ENCODE measurements at places on chromosomes 13 and 19. TPM values are rescaled to one million over a fixed set of nuclear protein-coding genes. Genes with fewer than 3 reads are reported as not detected.

LRRC25 gene
- total RNA-seq: 1.1 TPM

ZNF529 gene
- total RNA-seq: 19.5 TPM

PNMA8A gene
- total RNA-seq: 8.9 TPM

MCEMP1 gene
- 1.7 TPM for total RNA-seq

DDX39A gene
- total RNA-seq: 89.7 TPM

HIF3A gene
- total RNA-seq: 88.3 TPM

SULT2B1 gene
- total RNA-seq: 0.54 TPM

USPL1 gene
- 23.6 TPM for total RNA-seq

ZNF154 gene
- 18.0 TPM for total RNA-seq

DNA sequence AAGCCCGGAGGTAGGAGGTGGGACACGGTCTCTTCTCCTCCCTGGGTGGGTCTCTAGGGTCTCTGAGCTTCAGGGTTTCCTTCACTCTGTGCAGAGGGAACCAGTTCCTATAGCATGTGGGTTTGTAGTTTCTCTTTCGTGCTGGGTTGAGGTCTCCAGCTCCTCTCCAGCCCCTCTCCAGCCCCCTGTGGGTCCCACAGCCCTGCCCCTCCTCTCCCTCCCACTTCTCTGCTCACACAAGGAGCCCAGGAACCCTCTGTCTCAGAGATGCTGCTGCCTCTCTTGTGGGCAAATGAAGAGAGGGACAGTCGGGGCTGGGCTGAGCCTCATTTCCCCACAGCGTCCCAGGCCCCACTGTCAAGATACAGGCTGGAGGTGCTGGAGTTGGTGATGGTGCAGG lies 1.4 kb downstream of the SIGLEC7 start:
- no peak for DNase-seq

- no peak for DNase-seq
Measured at GRCh38 chr13:97946951-97947588, 6.4 kb upstream of the IPO5 start.

- DNase-seq: no peak
Measured at GRCh38 chr19:54400913-54401312, 14.4 kb upstream of the TTYH1 start.

DNA sequence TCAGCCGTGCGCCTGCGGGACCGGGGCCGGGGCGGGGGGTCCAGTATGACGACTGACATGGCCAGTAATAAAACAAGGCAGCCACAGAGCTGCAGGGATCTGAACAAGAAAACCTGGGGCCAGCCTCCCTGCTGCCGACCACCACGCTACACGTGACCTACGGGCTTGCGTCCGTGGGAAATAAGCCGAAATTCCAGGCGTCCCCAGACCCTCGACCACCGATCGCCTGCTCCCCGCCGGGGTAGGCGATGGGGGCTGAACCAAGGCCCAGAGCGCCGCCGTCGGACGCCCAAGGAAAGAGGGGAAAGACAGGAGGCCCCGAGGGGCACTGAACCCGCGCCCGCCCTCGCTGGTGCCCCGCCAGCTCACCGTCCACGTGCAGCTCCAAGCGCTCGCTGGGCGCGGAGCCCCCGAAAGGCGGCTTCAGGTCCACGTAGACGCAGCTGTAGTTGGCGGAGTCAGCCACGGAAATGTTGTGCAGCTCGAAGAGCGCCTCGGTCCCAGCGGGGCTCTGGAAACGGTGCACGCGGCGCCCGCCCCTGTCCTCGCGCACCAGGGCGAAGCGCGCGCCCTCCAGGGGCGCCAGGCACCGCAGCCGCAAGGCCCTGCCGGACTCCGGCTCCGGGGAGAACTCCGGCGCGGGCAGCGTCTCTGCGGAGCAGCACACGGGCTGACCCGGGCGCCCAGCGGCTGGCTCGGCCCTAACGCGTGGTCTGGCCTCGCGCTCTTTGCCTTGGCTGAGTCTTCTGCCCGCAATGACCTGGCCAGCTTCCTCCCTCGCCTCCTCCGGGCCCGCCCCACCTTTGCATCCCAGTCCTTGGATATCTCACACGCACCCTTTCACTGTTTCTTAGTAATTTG lies 3.1 kb downstream of the A1BG start:
- DNase-seq: no peak

DNA sequence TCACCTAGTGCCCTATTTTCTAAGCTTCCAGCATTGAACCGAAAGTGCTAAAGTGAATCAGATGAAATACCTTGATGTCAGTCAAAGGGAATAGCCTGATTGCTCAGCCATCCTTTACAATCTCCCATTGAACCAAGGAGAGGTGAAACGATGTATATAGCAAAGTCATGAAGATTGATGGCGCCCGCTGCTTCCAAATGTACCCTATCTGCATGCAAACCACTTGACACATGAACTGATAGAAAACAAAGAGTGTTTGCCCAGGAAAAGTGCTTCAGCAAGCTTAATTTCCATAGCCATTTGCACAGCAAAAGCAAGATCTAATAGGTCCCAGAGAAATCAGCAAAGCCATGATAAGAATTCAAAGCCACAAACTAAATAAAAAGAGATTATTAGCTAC lies 624.9 kb upstream of the PCDH9 start:
- DNase-seq: no peak

DNA sequence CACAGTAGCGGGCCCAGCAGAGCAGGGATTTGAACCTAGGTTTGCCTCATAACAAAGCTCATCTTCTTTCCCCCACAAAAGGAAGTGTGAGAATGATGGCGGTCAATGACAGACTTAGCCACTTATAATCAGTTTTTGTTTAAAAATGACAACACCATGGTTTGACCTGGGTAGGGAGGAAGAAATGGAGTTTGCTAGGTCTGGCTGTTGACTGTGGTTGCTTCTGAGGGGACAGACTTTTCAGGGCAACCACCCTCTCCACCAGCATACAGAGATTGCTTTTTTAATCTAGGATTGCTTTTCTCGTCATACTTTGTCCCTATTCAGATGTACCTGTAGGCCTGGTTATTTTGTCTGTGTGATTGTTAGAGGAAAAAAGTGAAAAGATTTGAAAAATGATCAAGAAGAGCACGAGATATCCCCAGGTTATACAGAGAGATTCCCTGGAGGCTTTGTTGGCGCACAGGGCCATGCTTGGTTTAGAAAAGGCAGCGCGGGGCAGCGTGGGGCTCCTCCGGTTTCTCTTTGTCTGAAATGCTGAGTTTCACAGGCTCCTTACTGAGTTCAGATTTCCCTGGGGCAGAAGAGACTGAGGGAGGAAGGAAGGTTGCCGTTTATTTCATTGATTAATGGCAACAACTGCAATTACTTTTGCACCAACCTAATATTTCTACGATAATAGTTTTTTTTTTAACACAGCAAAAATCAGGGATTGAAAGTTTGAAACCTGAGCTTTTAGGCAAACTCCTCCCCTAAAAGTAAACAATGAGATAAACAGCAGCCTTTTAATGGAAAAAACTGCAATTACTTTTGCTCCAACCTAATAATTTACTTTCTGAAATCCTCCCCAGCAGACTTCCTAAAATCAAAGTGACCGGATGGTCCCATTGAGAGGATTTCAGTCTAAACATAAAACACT lies 97.0 kb upstream of the RNF113B start:
- DNase-seq: peak; percentile 36

DNA sequence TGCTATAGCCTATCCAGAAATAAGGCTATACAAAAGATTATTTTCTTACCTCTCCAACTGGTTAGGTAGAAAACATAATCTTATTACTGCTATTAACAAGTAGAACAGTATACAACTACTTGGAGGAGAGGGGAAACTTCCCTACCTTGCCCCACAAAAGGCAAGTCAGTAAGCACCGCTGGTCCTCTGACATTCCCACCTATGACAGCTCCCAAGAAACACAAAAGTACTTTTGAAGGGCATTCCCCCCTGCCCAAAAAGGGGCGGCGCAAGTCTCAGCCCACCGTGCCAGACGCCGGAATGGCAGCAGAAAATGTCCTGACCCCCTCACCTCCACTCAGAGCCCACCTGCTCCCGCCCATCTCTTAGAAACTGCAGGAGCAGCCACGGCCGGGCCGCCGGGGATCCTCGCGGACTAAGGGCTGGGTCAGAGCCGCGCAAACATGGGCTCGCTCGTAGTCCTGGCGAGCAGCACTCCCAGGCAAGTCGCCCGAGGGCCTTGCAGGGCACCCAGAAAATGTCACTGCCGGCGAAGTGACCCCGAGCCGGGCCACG lies 437 bp downstream of the SUCLA2 start:
- DNase-seq: peak; percentile 5

GRCh38 chr13:105906746-105907145 lies 628.7 kb downstream of the EFNB2 start:
- no peak for DNase-seq

- DNase-seq: no peak
Measured at GRCh38 chr19:14840206-14840605, 5.2 kb upstream of the OR7A5 start.

DNA sequence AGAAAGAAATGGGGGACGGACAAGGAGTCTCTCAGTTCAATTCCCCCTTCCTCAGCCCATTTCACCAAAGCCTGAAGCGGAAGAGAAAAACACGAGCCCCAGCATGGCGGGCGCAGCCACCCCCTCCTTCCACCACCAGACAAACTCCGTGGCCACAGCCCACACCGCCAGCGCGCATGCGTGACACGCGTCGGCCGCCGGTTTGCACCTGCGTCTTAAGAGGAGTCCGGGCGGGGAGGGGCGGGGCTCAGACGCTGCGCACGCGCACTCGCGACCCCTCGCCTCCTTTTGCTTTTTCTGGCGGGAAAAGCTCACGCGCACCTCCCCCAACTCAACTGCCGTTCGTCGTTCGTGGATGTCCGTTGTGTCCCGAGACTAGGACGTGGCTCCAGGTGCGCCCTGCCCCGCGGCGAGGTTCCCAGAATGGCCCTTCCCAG lies at the start of gene KASH5:
Gene KASH5 (plus strand): TSS at position 314 of the 437 bp plus-strand sequence. CDS start 2,635 bp downstream, outside the sequence.
- peak; percentile 83 for DNase-seq

DNA sequence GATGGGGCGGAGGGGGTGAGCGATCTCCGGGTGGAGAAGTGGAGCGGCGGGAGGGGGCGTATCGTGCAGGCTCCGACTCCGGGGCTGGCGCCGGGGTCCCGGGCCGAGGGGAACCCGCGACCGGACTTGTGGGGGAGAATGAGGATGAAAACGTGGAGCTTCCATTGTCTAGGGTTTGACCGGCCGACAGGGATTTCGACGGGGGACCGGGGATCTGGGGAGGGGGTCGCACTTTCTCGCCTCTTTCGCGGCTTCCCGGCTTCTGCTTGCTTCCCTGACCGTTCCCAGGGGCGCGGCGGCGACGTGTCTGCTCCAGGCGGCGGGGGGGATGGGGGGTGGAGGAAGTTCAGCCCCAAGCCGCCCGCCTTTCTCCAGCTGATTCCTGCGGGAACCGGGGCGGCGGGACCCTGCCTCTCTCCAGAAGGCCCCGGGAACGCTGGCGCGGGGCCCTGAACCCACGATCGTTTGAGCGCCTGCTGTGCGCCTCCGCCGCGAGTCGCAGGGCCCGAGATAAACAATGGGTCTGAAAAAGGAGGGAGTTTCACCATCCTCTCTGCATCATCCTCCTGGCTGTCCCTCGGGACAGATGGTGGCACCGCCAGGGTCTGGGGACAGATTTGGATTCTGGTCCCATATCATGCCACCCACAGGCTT lies 790 bp downstream of the TPM4 start:
- DNase-seq: peak; percentile 46

GRCh38 chr19:51020988-51021651 lies 1.6 kb upstream of the KLK10 start:
- DNase-seq: peak; percentile 18

GRCh38 chr19:35613574-35613973 lies 1.0 kb downstream of the HAUS5 start:
- no peak for DNase-seq

DNA sequence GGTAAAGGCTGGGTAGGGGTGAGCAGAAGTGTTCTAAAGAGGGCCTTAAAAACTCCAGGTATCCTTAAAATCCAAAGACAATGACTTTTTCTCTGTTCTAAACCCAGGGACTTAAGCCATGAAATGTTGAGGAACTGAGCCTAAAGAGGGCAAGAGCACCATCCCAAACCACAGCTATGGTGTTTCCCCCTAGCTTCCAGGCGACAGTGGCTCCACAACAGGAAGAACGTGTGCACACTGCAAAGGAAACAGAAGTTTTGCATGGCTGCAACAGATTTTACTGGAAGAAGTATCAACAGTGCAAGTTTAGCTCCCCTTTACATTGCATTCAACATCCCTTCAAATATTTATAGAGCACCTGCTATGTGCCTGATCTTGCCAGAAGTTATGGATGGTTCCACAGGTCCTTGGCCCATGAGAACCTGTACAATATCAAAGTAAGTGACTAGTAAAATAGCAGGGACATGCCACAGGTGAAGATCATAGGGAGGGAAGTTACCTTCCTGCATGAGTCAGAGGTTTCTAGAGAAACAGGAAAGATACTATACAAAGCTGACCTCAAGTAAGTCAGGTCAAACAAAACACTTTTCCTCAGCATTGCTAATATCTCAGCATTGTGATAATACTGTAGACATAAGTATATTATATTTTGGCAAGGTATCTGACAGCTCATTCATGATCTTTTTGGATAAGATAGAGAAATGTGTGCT lies 8.4 kb upstream of the KCTD12 start:
- no peak for DNase-seq

DNA sequence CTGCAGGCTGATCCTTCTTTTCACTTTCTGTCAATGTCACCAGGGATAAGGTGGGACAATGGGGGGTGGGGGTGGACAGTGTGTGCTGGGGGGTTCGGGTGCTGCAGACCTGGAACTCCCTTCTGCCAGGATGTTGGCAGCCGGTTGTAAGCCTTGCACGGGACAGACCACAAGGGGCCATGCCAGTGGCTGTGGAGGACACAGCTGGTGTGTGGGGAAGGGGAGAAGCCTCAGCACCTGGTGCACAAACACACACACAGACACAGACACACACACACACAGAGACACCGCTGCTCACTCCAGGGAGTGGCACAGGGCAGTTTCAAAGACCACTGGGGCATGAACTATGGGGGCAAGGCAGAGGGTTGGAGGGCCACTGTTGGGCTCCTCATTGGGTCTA lies 3.6 kb downstream of the F2RL3 start:
- no peak for DNase-seq

DNA sequence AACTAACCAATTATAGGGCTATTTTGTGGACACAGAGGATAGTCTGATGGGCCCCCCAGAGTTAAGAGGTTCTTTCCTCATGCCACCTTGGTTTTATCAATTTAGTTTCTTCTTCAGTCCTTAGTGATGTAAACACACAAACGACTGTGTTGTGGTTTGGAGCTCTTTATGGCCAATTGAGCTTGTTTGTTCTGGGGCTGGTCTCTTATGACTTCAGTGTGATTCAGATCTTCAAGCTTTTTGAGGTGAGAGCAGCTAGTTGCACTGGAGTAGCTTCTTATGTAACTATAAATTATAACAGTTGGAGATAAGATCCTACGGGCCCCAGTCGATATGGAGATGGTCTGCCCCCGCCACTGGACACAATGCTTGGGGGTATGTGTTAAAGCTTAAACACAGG lies 22.0 kb upstream of the GJB6 start:
- DNase-seq: no peak

GRCh38 chr13:60837806-60838205 lies 440.8 kb downstream of the TDRD3 start:
- no peak for DNase-seq

- DNase-seq: no peak
Measured at GRCh38 chr13:39159393-39159792, 121.1 kb downstream of the NHLRC3 start.

GRCh38 chr13:103178986-103179943 lies 113.0 kb upstream of the SLC10A2 start:
- no peak for DNase-seq
